Renal pelvis (tissue), 12 donors: ENCODE measurements at places on chromosomes 1 and 21. TPM values are rescaled to one million over a fixed set of nuclear protein-coding genes. Genes with fewer than 3 reads are reported as not detected.

GRCh38 chr1:87790756-87791155, 462.1 kb downstream of the LMO4 start:
- DNase-seq, result no peak

- peak; percentile 46 for DNase-seq
These were observed 26.2 kb downstream of the DMAP1 start for GRCh38 chr1:44239331-44239960.

Gene SAMSN1
- 2.9 TPM for polyA plus RNA-seq

Gene KIF14
- 8.0 TPM for polyA plus RNA-seq

DNA sequence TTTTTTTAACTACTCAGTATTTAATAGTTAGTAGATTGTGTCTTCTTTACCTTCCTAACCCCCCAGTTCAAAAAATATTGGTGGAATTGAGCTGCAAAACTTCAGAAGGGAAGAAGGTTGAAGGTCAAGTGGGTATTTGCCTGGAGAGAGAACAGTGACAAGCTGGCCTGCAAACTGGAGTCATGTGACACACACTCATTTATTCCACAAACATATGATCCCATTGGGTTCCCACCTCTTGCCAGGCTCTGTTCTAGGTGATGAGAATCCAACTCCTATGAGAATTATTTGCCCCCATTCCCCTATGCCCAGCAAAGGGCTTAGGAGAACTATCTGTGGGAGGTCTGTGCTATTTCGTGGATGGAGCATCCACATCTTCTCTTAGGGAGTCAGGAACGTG, 3.5 kb upstream of the PEF1 start:
- DNase-seq, result no peak

Gene PRAMEF4
- not detected for polyA plus RNA-seq
